GDM1 (cell line): ENCODE measurements at places on chromosomes 4 and X.

- DNase-seq: no peak
Observed at GRCh38 chr4:158621729-158622128, 50.0 kb downstream of the C4orf46 start.

DNA sequence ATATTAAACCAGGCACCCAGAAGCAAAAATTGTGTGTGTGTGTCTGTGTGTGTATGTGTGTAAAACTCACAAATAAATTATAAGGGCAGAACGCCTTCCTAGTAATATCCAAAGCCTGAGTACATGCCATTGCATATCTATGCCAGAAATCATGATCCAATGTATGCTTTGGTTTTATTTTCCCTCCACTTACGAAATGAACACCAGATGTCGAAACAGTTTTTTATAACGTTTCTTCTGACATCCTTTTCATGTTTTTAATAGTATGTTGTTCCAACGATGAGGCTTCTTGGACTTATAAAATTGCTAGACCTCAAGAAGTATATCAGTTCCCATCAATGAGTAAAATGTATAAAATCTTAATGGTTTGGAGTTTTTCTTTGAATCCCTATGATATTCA, 55.4 kb downstream of the KCNIP4 start:
- DNase-seq: no peak

DNA sequence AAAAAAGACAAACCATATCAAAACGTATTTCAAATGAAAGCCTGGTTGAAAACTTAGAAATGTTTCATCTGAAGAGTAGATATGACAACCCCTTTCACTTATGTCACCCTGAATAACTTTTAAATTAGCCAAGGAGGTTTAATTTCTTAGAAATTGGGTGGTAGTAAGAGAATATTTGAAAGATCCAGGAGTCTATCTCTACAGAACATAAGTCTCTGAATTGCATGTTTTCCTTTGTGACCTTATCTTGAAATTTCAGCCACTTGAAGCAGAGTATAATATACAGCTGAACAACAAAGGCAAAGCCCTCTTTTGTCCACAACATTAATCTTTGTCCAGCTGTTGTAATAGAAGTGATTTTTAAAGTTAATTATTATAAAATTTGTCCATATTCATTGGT, 49.5 kb downstream of the TMEM154 start:
- no peak for DNase-seq

GRCh38 chr4:1049591-1049905, 38.1 kb downstream of the FGFRL1 start:
- DNase-seq: no peak

DNA sequence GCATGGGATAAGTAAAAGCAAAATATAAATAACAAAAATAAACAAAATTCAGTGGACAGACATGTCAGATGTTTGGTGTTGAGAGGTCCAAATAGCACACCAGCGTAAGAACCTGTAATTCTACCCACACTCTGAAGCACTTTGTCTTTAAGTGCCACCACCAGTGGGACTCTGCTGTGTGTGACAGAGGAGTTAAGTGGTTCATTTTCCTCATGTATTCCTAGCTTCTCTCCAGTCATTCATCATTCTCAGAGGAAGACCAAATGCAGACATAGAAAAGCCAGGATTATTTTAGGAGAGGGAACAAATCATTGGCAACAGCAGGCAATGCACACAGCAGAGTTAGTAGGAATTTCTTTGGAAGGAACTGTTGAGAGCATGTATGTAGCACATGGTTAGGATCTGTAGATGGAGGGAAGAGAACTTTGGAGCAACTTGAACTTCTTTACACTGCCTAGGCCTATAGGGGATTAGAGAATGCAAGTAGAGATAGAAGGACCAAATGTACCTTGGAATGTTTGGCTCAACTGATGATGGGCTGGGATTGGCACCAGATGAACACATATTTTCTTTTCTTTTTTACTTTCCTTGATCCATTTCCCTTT, 43.0 kb upstream of the ARHGAP24 start:
- DNase-seq: no peak
